PC-9 (cell line): ENCODE measurements at places on chromosomes 1 and 21. TPM values are rescaled to one million over a fixed set of nuclear protein-coding genes. Genes with fewer than 3 reads are reported as not detected.

GRCh38 chr1:109338091-109338490 lies 31.3 kb upstream of the MYBPHL start:
- H3K27me3 ChIP-seq: no peaks in the 10 kb centered on the region
- H3K4me3 ChIP-seq: no peak overlapping the region
- no peak for DNase-seq
- H3K4me1 ChIP-seq: no peaks in the 10 kb centered on the region
- H3K36me3 ChIP-seq: peaks cover 13% of the 10 kb centered on the region
- no peak overlapping the region for H3K27ac ChIP-seq

- H3K4me3 ChIP-seq: no peak overlapping the region
- H3K36me3 ChIP-seq: no peaks in the 10 kb centered on the region
- H3K27me3 ChIP-seq: no peaks in the 10 kb centered on the region
- peaks cover 27% of the 10 kb centered on the region for H3K4me1 ChIP-seq
Measured at GRCh38 chr1:63969441-63969901, 195.7 kb downstream of the ROR1 start.

- no peak overlapping the region for H3K27ac ChIP-seq
- no peak overlapping the region for H3K4me3 ChIP-seq
- H3K36me3 ChIP-seq: no peaks in the 10 kb centered on the region
- no peaks in the 10 kb centered on the region for H3K27me3 ChIP-seq
- DNase-seq: no peak
Measured at GRCh38 chr21:16707274-16707673, 805.6 kb upstream of the CXADR start.

GRCh38 chr1:85576642-85577418 lies 3.7 kb upstream of the CCN1 start:
- peak overlapping the region; percentile 47 for H3K27ac ChIP-seq
- no peaks in the 10 kb centered on the region for H3K27me3 ChIP-seq
- peak overlapping the region; percentile 74 for H3K4me3 ChIP-seq
- no peaks in the 10 kb centered on the region for H3K36me3 ChIP-seq
- H3K4me1 ChIP-seq: peaks cover 50% of the 10 kb centered on the region
- peak; percentile 74 for DNase-seq

The SERPINC1 gene
- total RNA-seq: 0.44 TPM in 1 of 2 replicates, not detected in the other

The VSIG8 gene
- total RNA-seq: not detected in 2 replicates

DNA sequence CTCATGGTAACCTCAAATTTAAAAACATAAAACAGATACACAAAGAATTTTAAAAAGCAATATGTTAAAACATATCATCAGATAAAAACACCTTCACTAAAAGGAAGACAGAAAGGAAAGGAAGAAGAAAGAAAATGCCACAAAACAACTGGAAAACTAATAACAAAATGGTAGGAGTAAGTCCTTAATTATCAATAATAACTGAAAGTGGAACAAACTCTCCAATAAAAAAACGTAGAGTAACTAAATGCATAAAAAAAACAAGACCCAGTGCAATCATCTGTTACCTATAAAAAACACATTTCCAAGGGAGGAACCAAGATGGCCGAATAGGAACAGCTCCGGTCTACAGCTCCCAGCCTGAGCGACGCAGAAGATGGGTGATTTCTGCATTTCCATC lies 47.1 kb upstream of the ACADM start:
- no peaks in the 10 kb centered on the region for H3K36me3 ChIP-seq
- no peak overlapping the region for H3K4me3 ChIP-seq
- H3K27me3 ChIP-seq: no peaks in the 10 kb centered on the region
- H3K4me1 ChIP-seq: peaks cover 9% of the 10 kb centered on the region
- no peak overlapping the region for H3K27ac ChIP-seq
- no peak for DNase-seq

The LRRC3 gene
- 0.35 and 0.48 TPM in 2 replicates for total RNA-seq

The NID1 gene
- total RNA-seq: not detected in 2 replicates

The IFFO2 gene
- 11.7 and 16.5 TPM in 2 replicates for total RNA-seq

- H3K4me1 ChIP-seq: peaks cover 32% of the 10 kb centered on the region
- peak overlapping the region; percentile 71 for H3K4me3 ChIP-seq
- peak overlapping the region; percentile 60 for H3K27ac ChIP-seq
- DNase-seq: no peak
- no peaks in the 10 kb centered on the region for H3K36me3 ChIP-seq
Measured at GRCh38 chr21:43717967-43718871, 710 bp upstream of the PDXK start.

GRCh38 chr1:207672522-207673130 lies 27.7 kb downstream of the CR1L start:
- H3K27me3 ChIP-seq: no peaks in the 10 kb centered on the region
- peak; percentile 11 for DNase-seq
- no peaks in the 10 kb centered on the region for H3K36me3 ChIP-seq

GRCh38 chr1:67350783-67351182 lies 43.1 kb downstream of the IL12RB2 start:
- H3K4me3 ChIP-seq: no peak overlapping the region
- no peaks in the 10 kb centered on the region for H3K27me3 ChIP-seq
- no peak for DNase-seq
- no peak overlapping the region for H3K27ac ChIP-seq
- no peaks in the 10 kb centered on the region for H3K36me3 ChIP-seq

- H3K4me3 ChIP-seq: no peak overlapping the region
- peak; percentile 4 for DNase-seq
- H3K27me3 ChIP-seq: no peaks in the 10 kb centered on the region
- no peaks in the 10 kb centered on the region for H3K36me3 ChIP-seq
- no peaks in the 10 kb centered on the region for H3K4me1 ChIP-seq
- no peak overlapping the region for H3K27ac ChIP-seq
Measured at GRCh38 chr1:98468111-98468717, 193.3 kb upstream of the SNX7 start.

- no peak overlapping the region for H3K27ac ChIP-seq
- H3K36me3 ChIP-seq: no peaks in the 10 kb centered on the region
- no peak overlapping the region for H3K4me3 ChIP-seq
- H3K27me3 ChIP-seq: no peaks in the 10 kb centered on the region
Measured at GRCh38 chr1:220991506-220991905, 112.3 kb downstream of the HLX start.

DNA sequence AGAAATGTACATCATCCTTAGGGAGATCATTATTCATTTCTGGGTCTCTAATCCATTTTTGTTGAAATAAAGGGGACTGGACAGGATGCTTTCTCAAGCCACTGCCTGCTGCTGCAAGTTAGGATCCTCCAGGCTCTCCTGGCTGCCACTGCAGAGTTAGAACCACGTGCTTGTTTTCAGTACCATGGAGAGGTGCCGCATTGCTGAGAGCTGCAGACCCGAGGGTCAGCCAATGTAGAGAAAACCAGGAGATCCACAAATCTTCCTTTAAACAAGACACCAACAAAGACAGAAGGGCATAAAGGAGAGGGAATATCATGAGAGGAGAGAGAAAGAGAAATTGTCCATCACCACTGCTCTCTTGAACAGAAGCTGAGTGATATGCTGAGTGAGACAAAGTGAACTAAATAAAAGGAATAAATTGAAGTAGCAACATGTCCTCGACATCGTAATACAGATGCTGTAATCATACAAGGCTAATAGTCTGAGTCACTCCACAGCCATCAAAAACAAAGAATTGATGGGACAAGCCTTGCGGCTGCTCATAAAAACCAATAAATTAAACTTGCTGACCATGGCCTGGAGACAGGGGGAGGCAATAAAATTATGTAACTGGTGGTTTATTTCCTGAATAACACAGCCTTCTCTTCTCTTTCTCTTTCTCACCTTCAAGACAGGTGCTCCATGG lies 255.7 kb downstream of the OMA1 start:
- H3K27ac ChIP-seq: no peak overlapping the region
- H3K27me3 ChIP-seq: no peaks in the 10 kb centered on the region
- no peak overlapping the region for H3K4me3 ChIP-seq
- H3K4me1 ChIP-seq: no peaks in the 10 kb centered on the region

GRCh38 chr1:55750628-55750995 lies 535.4 kb upstream of the USP24 start:
- no peak overlapping the region for H3K4me3 ChIP-seq
- H3K36me3 ChIP-seq: no peaks in the 10 kb centered on the region

- H3K27ac ChIP-seq: no peak overlapping the region
- no peaks in the 10 kb centered on the region for H3K4me1 ChIP-seq
- H3K27me3 ChIP-seq: no peaks in the 10 kb centered on the region
- no peak overlapping the region for H3K4me3 ChIP-seq
- no peaks in the 10 kb centered on the region for H3K36me3 ChIP-seq
Measured at GRCh38 chr1:84116558-84116957, 27.5 kb upstream of the PRKACB start.

DNA sequence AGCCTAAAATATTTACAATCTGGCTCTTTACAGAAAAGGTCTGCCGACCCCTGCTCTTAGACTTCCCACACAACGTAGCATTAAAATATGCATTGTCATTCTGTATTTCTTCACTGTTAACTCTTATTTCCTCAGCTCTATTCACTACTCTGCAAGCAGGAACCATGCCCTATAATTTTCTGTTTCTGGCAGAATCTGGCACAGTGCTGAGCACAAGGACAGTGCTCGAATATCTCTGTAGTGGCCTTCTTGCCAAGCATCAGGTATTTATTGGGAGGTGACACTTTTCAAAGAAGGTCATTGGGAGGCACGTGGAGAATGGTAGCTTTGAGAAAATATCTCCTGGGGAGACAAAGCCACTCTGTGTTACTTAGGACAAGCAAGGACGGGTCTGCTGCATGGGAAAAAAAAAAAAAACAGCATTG lies 77.9 kb downstream of the PSMG1 start:
- no peak overlapping the region for H3K27ac ChIP-seq
- no peaks in the 10 kb centered on the region for H3K4me1 ChIP-seq
- no peaks in the 10 kb centered on the region for H3K27me3 ChIP-seq
- no peak for DNase-seq

The MAP3K21 gene
- 18.2 and 18.3 TPM in 2 replicates for total RNA-seq
